ENCODE measurements at places on chromosomes 5 and 9.
A peak's percentile ranks its signal among the peaks of the same experiment; 100 is the strongest.

GRCh38 chr5:36276864-36277263 lies 24.8 kb downstream of the RANBP3L start:
- no peak overlapping the region for H3K4me3 ChIP-seq
- no peak for DNase-seq
- H3K27me3 ChIP-seq, result no peaks in the 10 kb centered on the region

- H3K4me1 ChIP-seq, result no peaks in the 10 kb centered on the region
- H3K4me3 ChIP-seq, result no peak overlapping the region
- no peaks in the 10 kb centered on the region for H3K36me3 ChIP-seq
- no peak overlapping the region for H3K27ac ChIP-seq
- no peak for DNase-seq
- H3K27me3 ChIP-seq, result no peaks in the 10 kb centered on the region
Measured at GRCh38 chr9:114250648-114251047, 72.2 kb upstream of the ORM1 start.

DNA sequence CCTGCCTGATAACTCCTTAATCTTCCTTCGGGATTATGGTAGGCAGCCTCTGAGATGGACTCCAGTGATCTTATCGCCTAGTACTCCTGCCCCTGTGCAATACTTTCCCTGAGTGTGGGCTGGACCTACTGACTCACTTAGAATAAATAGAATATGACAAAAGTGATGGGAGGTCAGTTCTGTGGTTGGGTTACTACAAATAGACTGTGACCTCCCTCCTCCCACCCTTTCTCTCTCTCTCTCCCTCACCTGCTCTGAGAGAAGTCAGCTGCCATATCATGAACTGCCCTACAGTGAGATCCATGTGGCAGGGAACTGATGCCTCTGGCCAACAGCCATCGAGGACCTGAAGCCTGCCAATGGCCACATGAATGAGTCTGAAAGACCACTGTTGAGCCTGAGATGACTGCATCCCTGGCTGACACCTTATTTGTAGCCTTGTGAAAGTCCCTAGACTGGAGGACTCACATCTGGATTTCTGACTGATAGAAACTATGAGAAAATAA lies 31.7 kb downstream of the NRG2 start:
- H3K27ac ChIP-seq, result no peak overlapping the region
- H3K4me1 ChIP-seq, result no peaks in the 10 kb centered on the region
- no peaks in the 10 kb centered on the region for H3K36me3 ChIP-seq
- DNase-seq, result no peak
- peaks cover 3% of the 10 kb centered on the region for H3K27me3 ChIP-seq

DNA sequence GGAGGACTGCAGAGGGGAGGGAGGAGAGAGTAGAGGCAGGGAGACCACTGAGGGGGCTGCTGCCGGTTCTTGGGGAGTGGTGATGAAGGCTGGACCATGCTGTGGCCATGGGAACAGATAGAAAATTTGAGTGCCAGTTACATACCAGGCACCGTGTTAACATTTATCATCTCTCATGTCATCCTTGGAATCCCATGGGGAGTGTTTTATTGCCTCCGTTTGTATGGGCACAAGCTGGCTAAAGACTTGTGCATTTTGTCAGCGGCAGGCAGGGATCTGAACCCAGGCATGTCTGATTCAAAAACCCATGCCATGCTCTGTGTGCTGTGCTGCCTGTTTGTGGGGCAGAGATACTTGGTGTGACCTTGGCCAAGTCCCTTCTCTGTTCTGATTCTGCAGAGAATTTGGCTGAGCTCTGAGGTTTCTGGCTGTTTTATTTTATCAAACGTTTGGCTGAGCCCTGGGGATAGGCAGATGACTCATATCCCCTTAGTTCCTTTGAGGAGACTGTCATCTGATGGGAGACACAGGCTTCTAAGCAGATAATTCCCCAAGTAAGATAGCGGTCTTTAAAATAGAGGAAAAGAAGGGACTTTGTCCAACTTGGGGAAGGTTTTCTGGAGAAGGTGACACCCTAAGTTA lies 22.2 kb downstream of the COL27A1 start:
- H3K27me3 ChIP-seq, result no peaks in the 10 kb centered on the region
- peak overlapping the region; percentile 4 for H3K27ac ChIP-seq
- no peak for DNase-seq
- H3K4me3 ChIP-seq, result no peak overlapping the region

DNA sequence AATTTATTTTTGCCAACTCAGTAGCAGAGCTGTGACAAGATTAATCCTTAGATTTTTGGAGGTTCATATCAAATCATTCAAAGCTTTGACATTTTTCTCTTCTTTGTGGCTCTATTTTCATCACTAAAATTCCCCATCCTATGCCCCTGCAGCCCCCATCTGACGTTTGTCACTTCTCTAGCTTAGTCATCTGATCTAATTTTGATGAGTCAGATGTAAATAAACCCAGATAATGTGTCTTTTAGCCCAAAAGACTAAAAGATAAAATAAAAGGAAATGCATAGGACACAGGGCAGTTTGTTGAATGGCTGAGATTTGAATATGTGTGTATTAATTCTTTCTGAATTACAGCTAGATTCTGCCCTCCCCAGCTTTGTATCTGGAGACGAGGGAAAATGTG lies 897 bp upstream of the HSPB3 start:
- DNase-seq, result no peak
- H3K4me3 ChIP-seq, result no peak overlapping the region
- peaks cover 2% of the 10 kb centered on the region for H3K4me1 ChIP-seq
- no peaks in the 10 kb centered on the region for H3K27me3 ChIP-seq
- H3K36me3 ChIP-seq, result no peaks in the 10 kb centered on the region

- H3K4me3 ChIP-seq, result no peak overlapping the region
- no peaks in the 10 kb centered on the region for H3K27me3 ChIP-seq
- DNase-seq, result no peak
Measured at GRCh38 chr9:127574072-127574993, 37.7 kb upstream of the STXBP1 start.

DNA sequence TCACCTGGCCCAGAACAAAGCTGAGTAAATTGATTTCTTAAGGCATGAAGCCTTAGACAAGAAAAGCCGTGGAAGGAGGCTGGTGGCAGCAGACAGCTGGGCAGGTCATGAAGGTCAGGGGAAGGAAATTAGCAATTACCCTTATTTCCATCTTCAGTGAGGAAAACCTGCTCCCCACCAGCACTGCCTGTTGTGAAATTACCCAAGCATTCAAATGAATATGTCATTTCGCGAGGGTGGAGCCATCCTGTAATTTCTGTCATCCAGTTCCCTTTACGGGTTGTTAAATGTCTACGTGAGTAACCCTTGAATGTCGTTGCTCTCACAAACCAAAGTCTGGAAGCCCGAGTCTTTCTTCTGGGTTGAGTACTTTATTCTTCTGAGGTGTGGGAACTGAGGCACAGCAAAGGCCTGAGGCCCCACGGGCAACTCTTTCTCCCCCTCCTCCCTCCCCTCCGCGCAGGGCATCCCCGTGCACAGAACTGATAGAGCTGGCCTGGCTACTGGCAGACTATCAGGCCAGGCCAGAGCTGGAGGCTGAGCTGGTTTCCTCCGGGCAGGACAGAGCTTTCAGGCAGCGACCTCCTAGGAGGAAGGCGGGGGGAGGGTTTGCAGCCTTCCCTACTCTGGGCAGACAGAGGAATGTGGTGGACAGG lies 22.0 kb upstream of the AK3 start:
- no peaks in the 10 kb centered on the region for H3K27me3 ChIP-seq
- H3K36me3 ChIP-seq, result no peaks in the 10 kb centered on the region
- no peak overlapping the region for H3K27ac ChIP-seq
- DNase-seq, result peak; percentile 81
- H3K4me1 ChIP-seq, result no peaks in the 10 kb centered on the region

- DNase-seq, result no peak
- H3K27ac ChIP-seq, result no peak overlapping the region
- peaks cover under 1% of the 10 kb centered on the region for H3K27me3 ChIP-seq
- peaks cover 5% of the 10 kb centered on the region for H3K4me1 ChIP-seq
- no peak overlapping the region for H3K4me3 ChIP-seq
- no peaks in the 10 kb centered on the region for H3K36me3 ChIP-seq
Measured at GRCh38 chr5:17150531-17150930, 66.9 kb upstream of the BASP1 start.

DNA sequence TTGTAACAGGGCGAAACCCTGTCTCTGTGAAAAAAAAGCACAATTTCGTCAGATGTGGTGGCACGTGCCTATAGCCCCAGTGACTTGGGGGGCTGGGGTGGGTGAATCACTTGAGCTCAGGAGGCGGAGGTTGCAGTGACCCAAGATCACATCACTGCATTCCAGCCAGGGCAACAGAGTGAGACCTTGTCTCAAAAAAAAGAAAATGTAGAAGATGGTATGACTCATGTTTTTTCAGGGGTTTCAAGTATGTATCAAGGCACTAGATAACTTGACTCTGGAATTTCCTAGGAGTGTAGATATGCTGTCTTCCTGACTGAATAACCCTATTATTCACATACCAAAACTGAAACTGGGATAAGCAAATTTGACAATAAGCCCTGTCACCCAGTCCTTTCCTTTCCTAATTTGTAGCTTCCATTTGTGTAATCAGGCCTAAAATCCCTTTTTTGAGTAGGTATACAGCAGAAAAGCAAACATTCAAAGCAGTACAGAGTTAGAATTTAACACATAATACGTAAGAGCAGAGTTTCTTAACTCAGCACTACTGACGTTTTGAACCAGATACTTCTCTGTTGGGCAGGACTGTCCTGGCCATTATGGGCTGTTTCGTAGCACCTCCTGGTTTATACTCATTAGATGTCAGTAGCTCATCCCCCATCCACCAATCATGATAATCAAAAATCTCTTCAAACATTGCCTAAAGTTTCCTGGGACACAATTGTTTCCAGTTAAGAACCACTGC lies 17.3 kb upstream of the ANKRD18B start:
- no peaks in the 10 kb centered on the region for H3K36me3 ChIP-seq
- no peak overlapping the region for H3K4me3 ChIP-seq
- H3K27ac ChIP-seq, result no peak overlapping the region
- DNase-seq, result peak; percentile 38
- no peaks in the 10 kb centered on the region for H3K4me1 ChIP-seq

DNA sequence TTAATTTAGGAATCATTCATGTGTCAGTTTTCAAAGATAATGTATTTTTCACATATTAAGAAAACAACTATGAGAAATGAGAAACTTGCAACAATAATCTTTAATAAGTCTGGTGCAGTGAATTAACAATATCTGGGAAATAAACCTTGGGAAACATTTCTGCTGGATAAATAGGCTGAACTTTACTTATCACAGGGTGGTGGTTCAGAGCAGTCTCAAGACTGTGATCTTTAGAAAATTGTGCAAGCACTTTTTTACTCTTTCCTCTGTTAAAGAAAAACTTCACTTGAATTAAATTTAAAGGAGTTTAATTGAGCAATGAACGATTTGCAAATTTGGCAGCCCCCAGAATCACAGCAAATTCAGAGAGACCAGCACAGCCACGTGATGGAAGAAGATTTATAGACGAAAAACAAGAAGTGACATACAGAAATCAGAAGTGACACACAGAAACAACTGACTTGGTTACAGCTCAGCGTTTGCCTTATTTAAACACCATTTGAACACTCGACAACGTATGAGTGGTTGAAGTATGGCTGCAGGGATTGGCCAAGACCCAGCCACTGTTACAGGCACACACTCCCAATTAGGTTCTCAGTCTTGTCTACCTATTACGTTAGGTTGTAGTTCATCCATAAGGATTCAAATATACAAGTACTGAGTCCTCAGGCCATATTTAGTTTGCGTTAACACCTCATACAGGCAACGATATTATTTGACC lies 631.9 kb downstream of the SLCO4C1 start:
- no peak overlapping the region for H3K4me3 ChIP-seq
- H3K27me3 ChIP-seq, result no peaks in the 10 kb centered on the region
- H3K36me3 ChIP-seq, result no peaks in the 10 kb centered on the region

DNA sequence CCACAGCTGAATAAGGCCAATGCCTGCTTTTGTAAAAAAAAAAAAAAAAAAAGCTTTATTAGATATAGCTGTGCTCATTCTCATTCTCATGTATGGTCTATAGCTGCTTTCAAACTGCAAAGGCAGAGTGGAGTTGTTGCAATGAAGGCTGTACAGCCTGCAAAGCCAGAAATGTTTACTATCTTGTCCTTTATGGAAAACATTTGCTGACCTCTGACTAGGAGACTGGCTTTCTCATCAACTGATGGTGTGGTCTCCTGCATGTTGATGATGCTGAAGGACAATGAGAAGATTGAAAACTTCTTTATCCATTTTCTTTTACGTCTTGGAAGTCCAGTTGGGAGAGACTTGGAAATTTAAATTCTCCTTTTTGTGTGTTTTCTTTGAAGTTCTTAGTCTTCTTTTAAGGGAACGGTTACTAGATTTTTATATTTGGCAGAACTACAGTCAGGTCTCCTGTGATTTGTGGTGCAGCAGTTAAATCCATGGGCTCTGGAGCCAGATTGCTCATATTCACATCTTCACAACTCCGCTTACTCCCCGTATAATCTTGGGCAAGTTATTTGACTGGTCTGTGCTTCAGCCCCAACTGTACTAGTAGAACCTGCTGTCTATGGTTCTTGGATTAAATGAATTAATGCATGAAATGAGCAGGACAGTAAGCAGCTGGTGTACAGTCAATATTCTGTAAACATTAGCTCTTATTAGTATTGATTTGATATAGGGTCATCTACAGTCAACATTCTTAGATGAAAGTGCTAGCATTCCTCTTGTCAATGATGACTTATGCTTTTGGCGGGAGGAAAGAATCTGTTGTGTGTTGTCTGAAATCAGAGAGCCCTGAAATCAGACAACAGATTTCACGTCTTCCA lies 39.7 kb upstream of the BASP1 start:
- H3K4me3 ChIP-seq, result no peak overlapping the region
- no peaks in the 10 kb centered on the region for H3K36me3 ChIP-seq
- DNase-seq, result no peak
- H3K27ac ChIP-seq, result no peak overlapping the region
- H3K4me1 ChIP-seq, result peaks cover 11% of the 10 kb centered on the region

- H3K36me3 ChIP-seq, result no peaks in the 10 kb centered on the region
- no peak overlapping the region for H3K27ac ChIP-seq
- peaks cover 3% of the 10 kb centered on the region for H3K4me1 ChIP-seq
Measured at GRCh38 chr9:129077236-129077635, 3.7 kb upstream of the DOLPP1 start.

GRCh38 chr5:154780128-154780527 lies 25.0 kb downstream of the LARP1 start:
- H3K4me3 ChIP-seq, result no peak overlapping the region
- no peak for DNase-seq
- H3K27ac ChIP-seq, result no peak overlapping the region
- peaks cover 21% of the 10 kb centered on the region for H3K4me1 ChIP-seq

- H3K27me3 ChIP-seq, result no peaks in the 10 kb centered on the region
- H3K36me3 ChIP-seq, result no peaks in the 10 kb centered on the region
- DNase-seq, result peak; percentile 71
- H3K4me1 ChIP-seq, result peaks cover 6% of the 10 kb centered on the region
Measured at GRCh38 chr5:142587354-142587965, 98.4 kb downstream of the FGF1 start.

All from mesendoderm (in vitro differentiated cells).